Glomerular endothelial cell (primary cell): ENCODE measurements at places on chromosomes 1 and 21.

DNA sequence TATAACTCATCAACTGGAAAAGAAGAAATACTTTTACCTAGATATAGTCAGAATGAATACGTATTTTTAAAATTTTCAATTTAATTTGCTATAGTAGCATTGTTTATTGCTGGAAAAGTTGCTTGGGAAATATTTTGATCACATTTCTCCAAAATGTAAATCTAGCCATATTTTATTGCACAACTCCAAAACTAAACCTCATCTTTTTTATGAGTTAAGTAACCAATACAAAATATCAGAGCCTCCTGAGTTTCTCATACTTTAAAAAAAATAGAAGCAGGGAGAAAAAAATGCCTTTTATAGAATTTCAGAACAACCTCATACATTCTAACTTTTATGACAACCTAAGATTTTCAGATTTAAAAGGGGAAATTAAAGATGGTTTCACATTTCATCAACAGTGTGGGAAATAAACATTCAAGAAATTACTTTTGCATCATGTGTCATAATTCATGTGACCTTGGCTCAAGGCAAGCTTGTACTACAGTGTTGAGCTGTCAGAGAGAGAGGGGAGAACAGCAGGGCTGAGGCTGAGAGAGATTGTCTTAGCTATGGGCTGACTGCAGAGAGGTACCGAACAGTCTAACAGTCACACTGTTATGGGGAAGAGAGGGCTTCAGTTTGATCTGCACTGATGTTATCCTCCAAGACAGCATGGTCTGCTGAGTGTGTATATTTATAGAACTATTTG lies 519.0 kb downstream of the LTN1 start:
- DNase-seq = no peak

GRCh38 chr1:159554696-159555095 lies 18.9 kb upstream of the OR10J5 start:
- no peak for DNase-seq

DNA sequence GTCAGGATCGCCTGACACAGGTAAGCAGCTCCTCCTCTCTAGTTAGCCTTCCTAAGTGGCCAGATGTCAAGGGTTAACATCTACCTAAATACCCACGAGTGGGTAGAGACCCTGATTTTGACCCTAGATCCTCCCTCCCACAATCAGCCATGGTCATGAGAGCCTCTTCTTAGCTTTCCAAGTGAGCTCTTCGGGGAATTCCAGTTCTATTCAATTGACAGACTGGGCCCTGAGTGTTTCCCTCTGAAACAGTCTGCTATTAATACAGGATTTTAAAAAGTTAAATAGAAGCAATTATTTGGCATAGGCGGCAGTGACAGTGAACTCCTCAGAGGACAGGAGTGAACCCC lies 28.1 kb downstream of the C2CD2 start:
- no peak for DNase-seq

DNA sequence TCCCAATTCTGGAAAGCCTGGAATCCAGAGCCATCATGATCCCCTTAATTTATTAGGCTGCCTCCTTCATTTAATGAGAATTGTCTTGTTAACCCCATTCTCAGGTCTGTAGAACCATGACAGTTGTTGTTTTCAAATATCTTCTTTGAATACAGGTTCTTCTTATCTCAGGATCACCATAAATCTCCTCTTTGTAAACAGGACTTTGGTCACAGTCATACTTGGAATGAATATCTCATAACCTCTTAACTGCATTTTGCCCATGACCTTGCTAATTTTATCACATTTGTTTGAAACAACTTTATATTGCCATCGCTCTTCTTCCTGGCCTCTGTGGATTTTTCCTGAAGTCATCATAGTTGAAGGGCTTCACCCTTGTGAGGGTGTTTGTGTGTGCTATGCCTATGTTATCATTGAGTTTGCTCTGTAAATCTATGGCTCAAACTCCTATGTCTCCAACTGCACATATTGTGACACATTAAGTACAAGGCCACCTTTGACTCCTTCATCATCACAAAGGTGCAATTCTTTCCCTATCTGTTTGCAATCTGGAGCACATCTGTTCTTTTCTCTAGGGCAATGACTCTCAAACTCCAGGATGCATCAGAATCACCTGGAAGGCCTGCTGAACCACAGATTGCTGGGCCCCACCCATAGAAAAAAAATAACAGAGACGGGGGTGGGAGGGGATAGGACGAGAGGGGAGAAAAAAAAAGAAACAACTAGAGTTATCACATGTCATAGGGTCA lies 54.2 kb downstream of the FCRL5 start:
- no peak for DNase-seq

GRCh38 chr1:154832384-154832783 lies 37.7 kb downstream of the KCNN3 start:
- no peak for DNase-seq

DNA sequence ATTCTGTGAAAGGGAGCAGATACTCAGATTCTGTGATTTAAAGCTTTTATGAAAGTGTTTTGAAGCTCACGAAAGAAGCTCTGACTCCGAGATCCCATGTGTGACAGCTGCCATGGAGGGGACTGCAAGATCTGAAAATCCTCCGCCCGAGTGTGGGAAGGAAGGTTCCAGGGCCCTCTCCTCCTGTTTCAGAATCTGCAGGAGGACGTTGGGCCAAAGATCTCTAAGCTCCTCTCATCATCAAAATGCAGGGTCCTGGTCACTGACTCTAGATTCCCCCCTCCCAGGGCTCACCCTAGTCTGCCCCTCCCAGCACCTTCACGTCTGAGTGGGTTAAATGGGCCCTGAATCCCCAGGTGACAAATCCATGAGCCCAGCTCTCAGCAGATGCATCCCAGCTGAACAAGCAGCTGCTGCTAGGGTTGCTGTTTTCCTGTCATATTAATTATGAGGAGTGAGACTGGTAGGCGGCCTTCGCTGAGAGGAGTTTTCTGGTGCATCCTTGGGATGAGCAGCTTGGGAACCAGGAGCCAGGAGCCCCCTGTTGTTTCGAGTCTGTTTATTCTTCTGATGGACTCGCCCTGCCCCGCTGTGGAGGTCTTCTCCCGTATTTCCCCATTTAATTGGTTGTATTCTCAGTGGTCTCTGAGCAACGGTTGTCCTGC lies 402.0 kb downstream of the MATN1 start:
- no peak for DNase-seq

- no peak for DNase-seq
These were observed 6.8 kb downstream of the ARV1 start for GRCh38 chr1:230985711-230986110.

- no peak for DNase-seq
These were observed 52.0 kb upstream of the KCNA3 start for GRCh38 chr1:110726755-110727154.

- no peak for DNase-seq
These were observed 165.8 kb downstream of the NFIA start for GRCh38 chr1:61247881-61248752.

DNA sequence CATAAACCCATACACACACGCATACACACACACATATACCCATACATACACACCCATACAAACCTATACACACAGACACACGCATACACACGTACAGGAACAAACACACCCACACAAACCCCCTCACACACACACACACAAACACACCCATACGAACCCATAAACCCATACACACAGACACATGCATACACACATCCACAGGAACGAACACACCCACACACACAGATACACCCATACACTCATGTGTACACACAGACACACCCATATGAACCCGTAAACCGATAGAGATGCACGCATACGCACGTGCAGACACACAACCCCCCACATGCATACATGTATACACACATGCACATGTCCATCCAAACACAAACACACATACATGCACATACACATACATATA lies 9.5 kb downstream of the WNT9A start:
- DNase-seq = no peak
